AML-193 (cell line): ENCODE measurements at places on chromosomes 7 and 10.

DNA sequence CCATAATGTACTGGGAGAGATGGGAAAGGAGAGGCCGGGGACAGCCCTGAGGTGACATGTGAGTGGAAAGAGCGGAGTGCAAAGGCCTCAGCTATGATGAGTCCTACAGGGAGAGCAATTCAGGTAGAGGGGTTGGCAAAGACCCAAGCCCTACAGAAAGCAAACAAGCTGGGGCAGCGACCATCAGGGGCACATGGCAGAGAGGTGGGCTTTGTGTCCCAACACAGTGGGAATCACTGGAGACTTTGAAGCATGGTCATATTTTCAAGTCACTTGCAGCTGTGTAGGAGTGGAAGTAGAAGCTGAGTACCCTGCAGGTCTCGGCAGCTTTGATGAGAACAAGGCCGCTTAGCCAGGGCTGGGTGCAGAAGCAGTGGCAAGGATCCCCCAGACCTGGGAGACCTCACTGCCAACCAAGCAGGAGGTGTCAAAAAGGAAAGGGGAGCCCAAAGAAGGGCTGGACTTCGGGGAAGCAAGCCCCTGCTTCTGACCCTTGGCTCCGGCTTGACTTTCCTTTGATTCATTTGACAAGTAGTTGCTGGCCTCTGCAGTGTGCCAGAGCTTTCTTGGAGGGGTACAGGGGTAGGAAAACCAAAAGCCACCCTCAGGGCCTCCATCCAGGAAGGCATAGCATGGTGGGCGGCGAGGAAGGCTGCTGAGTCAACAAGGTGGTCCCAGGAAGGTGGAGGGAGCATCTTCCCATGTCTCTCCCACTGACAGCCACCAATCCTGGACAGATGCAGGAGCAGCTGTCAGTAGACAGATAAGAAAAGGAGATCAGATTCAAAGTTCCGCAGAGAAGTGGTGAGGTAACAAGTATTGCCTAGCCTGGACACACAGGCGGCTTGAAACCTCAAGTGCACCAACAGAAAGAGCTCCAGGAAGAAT is 1.9 kb upstream of the PGAM2 start:
- DNase-seq, result no peak

GRCh38 chr7:69561266-69561960 is 36.9 kb upstream of the AUTS2 start:
- DNase-seq, result no peak

DNA sequence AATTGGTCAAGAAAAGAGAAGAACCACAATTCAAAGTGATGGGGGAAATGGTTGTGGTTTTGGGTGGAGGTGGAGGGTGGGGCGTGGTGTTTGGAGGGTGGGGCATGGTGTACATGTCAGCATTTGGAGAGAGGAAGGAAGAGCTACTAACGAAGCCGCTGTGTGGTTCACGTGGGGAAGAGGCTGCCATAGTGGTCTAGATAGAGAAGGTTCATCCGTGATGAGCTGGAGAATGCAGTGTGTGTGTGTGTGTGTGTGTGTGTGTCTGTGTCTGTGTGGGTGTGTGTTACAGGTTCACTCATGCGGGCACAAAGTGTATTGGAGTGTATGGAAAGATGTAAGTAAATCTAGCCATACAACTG is 6.1 kb upstream of the VCL start:
- peak; percentile 80 for DNase-seq

- DNase-seq, result no peak
Measured at GRCh38 chr10:47260505-47261111, 39.4 kb upstream of the GDF10 start.

- no peak for DNase-seq
Measured at GRCh38 chr10:50497758-50498157, 126.0 kb downstream of the SGMS1 start.

DNA sequence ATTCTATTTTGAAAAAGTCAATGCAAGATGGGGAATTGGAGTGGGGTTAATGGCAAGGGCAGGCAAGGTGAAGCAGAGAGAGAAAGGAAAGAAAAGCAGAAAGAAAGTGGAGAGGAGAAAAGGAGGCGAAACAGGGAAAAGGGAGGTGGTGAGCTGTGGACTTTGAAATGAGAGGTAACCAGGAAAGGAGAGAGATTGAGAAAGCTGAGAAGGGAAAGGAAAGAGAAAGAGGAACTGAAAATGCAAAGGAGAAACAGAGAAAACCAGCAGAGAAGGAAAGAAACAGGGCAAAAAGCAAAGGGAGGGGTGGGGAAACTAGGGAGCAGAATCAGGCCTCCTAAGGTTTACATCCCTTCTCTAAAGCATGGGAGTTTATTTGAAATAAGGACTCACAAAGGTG is 72.5 kb upstream of the TPK1 start:
- no peak for DNase-seq

- no peak for DNase-seq
Measured at GRCh38 chr10:29295813-29296212, 6.9 kb downstream of the LYZL1 start.

DNA sequence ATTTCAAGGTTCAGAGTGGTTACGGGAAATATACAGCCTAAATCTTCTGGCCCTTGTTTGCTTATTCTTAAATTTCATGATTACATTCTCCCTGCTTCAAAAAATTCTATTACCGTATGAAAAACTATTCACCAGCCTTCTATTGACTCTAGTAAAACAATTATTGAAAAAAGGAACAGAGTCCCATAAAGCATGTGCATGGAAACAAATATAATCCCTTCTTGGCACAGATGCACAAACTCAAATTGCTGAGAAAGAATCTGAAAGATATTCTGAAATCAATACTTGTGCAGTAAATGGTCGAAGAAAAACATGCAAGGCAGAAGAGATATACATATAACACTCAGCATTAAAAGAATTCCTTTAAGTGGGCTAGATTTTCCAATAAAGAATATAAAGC is 83.6 kb downstream of the LRRN3 start:
- DNase-seq, result no peak

DNA sequence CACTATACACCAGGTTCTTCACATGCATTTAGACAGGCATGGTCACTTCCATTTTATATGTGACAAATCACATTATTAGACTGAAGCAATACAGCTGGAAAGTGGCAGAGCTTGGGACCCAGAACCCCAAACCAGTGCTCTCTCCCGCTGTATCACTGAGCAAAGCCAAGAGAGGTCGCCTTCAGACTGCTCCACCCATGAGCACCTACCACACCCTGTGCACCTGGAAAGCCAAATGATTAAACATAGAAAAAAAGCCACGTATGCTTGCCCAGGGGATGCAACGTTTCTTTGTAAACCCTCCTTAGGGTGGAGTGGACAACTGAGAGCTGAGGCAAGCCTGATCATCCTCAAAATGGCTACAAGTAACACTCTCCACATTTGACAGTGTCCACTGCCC is 72.5 kb downstream of the CCDC6 start:
- no peak for DNase-seq

DNA sequence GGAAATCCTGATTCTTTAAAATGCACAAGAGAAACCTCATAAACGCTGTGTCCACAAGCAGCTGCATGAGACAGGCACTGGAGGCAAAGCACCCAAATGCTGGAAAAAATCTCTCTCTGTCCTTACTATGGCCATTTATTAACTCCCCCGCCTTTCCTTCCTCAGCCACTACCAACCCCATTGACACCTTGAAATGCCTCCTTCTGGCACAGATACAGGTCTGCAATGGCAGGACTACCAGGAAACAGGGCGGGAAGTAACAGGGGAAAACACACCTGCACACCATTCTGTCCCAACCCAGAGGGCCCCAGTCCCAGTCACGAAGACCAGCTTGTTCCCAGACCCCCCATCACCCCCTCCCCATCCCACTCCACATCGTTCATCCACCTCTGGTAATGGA is 224.3 kb downstream of the PARD3 start:
- no peak for DNase-seq

DNA sequence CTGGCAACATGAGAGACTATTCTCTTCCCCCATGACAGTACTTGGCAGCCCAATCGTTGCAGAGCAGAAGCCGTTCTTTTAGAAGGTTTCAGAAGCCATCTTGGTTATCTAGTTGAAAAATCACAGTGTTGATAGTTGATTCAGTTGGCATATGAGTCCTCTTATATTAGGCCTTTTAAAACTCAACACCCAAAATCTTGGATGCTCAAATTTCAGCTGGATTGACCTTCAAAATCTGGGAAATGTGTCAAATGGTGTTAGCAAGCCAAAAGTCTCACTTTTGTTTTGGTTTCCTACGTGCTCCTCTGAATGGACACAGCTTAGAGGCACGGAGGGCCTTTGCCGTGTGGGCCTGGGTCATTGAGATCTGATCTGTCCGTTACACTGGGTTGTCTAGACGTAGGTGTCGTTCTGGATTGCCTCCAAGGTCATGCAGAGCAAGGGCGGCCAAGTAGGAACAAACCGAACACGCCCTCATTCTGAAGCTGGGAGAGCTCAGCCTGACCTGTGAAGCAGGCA is 59.3 kb upstream of the BMPER start:
- DNase-seq, result no peak

DNA sequence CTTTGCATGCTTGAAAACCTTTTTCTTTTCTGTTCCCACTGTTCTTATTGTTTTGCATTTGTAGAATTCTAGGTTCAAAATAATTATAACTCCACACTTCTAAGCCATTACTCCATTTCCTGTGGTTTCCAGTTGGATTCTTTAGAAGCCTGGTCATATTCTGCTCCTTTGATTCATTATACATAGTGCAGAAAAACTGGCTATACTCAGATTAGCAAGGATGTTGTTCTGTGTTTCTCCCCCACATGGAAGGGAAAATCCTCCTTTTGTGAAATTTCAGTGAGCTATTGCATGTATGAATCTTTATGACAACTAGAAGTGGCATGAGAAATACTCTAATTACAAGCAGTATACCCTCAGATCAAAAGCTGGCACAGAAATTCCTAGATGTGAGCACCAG is 79.5 kb downstream of the SLC13A1 start:
- DNase-seq, result no peak

GRCh38 chr10:105328503-105329133 is 687.5 kb downstream of the SORCS3 start:
- no peak for DNase-seq

DNA sequence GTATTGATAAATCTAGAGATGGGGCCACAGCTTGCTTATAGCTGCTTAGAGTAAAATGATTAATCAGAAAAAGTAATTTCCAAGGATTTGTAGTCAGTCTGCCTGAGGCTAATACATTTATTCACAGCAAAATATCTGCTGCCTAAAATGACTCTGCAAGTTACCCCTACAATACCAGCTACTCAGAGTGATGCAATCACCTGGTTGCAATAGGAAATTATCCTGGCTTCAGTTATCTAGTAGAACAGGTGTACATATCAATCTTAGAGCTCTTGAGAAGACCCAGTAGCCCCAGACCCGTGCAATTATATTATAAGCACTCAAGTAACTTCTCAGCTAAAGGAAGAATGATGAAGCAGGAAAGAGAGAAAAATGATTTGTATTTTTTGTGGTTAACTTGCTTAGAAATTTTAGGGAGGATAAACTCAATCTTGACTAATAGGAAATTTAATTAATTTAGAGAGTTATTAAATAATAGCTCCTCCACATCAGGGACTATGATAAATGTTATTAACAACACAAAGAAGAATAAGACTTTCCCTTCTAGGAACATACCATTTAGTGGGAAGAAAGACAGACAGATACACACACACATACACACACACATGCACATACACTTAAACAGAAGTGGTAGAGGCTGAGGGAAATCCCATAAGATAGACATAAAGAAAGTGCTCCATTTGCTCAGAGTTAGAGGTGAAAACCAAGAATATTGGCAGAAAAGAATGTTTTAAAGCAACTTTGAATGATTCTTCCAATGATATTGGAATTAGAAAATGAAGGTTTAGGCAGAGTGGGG is 140.4 kb upstream of the PRSS1 start:
- DNase-seq, result no peak

DNA sequence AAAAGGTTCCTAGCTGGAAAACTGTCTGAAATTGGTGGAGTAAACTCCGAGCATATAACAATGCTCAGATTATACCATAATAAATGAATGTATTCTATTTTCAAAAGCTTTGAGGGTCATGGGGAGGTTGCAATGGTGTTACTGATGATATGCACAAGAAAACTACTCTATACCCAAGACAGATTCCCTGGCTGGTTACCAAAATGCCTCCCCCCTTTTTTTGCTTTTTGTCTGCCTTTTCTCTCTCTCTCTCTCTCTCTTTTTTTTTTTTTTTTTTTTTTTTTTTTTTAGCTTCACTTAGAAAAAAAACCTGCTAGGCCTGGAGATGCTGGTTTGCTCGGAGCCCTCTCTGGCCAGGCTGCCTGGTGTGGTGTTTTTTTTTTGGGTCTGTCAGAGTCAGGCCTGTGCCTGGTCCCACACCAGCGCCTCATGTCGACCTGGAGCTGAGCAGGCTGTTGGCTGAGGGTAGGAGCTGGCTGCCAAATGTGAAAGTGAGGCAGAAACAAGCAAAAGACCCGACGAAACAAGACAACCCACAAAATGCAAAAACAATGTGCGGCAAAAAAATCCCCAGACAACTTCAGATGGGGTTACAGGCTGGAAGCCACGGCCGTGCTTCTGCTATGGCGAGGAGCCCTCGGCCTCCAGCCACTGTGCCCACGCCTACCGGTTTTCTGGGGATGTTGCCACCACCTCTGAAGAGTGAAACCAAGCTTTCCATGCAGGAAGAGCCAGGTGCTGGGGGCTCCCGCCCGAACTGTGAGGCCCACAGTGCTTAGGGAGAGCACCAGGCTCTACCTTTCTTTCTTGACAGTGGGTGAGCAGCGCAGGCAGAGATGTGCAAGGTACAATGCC is 59.9 kb upstream of the EFCAB10 start:
- no peak for DNase-seq

- DNase-seq, result no peak
Measured at GRCh38 chr7:149099058-149099457, 8.5 kb upstream of the ZNF786 start.

GRCh38 chr10:34748767-34749166 is 66.3 kb downstream of the PARD3 start:
- no peak for DNase-seq

DNA sequence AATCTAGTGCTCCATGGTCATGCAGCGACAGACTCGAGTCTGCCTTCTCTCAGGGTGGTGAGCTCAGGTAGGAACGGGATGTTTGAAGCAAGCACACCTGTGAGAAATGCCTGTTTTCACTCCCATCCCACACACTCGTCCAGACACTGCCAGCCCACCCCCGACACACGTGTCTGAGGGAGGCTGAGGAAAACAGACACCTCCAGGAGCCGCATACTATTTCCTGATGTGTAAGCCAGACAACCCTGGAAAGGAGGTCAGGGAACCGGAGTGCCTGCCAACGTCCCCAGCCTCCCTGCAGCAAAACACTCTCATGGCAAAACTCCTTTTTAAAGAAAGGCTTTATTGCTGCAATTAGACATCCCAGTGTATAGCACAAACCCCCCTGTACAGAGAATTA is 80.2 kb downstream of the ALOX5 start:
- no peak for DNase-seq
